ENCODE measurements at places on chromosomes 3 and 15.

GRCh38 chr3:125128861-125129501, 73.2 kb upstream of the HEG1 start:
- DNase-seq = no peak

DNA sequence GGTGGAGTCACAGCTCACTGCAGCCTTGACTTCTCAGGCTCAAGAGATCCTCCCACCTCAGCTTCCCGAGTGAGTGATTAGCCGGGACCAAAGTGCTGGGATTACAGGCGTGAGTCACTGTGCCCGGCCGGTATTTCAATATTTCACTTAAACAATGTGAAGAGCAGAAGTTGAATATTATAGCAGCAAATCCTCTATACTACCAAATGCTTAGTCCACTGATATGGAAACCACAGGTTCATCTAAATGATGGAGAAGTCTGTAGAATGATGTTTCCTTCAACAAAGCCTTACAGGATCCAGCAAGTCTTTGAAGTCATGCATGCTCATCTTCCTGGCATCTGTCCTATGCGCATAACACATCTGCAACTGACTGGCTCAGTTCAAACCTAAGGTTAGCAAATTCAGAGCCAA, 20.3 kb upstream of the UACA start:
- DNase-seq = no peak

DNA sequence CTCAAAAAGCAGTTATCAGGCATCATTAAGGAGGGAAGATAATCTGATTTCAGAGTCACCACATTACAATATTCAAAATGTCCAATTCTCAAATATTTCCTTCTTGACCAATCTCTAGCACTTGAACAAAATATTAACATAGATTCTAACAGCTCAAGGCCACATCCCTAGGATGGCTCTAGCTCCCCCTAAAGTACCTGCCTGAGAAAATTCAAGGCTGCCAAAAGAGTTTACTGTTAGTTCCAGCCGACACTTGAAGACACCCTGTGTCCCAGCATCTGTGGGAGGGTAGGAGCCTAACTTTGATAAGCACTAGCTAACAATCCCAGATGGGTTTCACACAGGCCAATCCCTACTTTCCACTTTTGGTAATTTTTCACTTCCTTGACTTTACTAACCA, 10.4 kb downstream of the NSMCE3 start:
- no peak for DNase-seq

DNA sequence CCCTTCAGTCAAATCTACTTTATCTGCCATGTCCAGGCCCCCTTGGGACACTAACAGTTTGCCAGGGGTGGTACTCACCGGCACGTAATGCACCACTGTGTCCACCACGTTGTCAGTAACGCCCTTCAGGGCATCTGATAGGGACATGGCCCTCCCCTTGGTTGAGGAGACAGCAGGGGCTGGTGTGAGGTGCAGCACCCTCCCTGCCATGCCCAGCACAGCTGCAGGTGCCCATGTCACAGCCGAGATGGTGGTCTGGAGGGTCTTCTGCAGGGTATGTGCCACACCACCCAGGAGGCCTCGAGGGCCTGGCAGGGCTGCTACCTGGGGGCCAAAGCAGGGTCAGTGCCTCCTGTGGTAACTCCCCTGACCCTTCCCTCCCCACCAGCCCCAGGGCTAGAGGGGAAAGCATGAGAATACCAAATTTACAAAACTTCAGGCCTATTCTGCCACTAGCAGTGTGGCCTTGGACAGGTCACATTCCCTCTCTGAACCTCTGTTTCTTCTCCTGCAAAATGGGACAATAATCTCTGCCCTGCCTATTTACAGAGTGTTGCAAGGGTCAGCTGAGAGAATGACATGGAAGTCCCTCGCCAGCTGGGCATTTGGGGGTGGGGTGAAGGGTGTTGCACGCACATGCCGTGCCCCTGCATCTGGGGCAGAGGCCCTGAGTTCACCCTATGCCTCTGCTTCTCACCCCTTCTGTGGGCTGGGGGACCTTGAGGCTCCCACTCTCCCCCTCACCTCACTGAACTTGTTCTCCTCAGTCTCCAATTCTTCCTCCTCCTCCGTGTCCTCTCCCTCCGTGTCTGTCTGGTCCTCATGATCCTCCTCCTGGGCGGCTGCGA, 11.8 kb upstream of the KIF7 start:
- DNase-seq = no peak

All from stimulated activated naive CD8-positive, alpha-beta T cell treated with anti-CD3 and anti-CD28 coated beads, Interleukin-15, amount 100 ng/mL, for 72 hours (primary cell).